ENCODE measurements at places on chromosomes 13 and 19.

- DNase-seq = no peak
Measured at GRCh38 chr13:108575430-108575829, 54.0 kb upstream of the MYO16 start.

DNA sequence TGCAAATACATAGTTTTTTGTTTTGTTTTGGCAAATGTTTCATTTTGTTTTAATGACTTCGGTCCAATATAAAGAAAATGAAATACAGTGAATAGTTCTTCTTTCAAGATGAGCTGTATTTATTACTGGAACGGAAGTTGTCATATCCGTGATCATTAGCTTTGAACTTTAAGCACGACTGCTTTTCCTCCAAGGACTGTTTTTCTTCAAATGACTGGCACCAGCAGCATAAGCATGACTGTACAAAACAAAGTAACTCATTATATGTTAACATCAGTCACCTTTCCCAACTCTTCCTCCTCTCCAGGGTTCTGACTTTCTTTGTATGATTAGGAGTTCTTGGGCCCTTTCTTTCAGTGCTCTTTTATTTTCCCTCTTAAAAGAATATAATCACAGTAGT lies 20.5 kb downstream of the EDNRB start:
- DNase-seq = no peak

GRCh38 chr13:110664041-110664440 lies 41.9 kb downstream of the CARS2 start:
- DNase-seq = no peak

DNA sequence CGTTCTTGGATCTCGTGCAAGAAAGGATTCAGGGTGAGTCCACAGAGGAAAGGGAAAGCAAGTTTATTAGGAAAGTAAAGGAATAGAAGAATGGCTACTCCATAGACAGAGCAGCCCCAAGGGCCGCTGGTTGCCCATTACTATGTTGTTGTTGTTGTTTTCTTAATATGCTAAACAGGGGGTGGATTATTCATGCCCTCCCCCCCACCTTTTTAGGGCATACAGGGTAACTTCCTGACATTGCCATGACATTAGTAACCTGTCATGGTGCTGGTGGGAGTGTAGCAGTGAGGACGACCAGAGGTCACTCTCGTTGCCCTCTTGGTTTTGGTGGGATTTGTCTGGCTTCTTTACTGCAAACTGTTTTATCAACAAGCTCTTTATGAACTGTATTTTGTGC lies 29.1 kb upstream of the PCDH9 start:
- no peak for DNase-seq

DNA sequence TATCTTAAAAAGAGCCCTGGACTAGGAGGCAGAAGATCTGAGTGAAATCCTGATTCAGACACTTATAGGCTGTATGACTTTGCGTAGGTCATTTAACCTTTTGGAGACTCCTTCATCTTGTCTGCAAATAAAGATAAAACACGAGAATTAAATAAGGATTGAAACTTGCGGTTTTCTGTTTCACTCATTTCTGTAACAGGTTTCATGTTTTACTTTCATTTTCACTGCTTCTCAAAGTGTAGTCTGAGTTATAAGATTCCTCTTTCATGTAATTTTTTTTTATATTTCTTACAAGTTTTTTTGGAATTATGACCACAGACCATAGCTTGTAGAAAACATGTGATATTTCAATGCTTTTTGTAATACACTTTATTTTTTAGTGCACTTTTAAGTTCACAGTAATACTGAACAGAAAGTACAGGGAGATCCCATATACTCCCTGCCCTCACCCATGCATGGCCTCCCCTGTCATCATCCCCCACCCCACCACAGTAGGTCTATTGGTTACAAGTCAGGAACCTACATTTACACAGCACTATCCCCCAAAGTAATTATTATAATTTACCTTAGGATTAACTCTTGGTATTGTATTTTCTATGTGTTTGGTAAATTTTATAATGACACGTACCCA lies 174.6 kb downstream of the ITGBL1 start:
- DNase-seq = no peak

GRCh38 chr13:44157606-44158005 lies 216.0 kb upstream of the SERP2 start:
- no peak for DNase-seq

- DNase-seq = no peak
Measured at GRCh38 chr19:28394725-28395124, 818.2 kb downstream of the UQCRFS1 start.

GRCh38 chr13:99075268-99076191 lies 97.7 kb upstream of the DOCK9 start:
- DNase-seq = no peak

GRCh38 chr13:40251343-40252032 lies 415.0 kb downstream of the FOXO1 start:
- no peak for DNase-seq

DNA sequence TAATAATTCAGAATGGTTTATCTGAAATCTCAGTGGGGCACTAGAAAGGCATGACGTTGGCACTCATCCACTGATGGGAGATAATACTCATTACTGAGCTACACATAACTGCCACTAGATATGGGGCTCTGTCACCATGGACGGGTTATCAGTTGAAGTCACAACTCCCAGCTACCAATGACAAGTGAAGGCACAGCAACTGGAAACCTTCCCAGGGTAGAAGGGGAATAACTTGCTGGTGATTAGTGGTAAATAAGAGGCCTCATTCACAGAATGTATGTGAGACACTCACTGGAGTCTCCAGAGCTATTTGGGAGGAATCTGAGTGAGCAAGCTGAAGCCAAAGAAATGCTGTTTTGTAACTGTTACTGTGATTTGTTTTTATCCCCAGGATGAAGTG lies 249.6 kb downstream of the ENOX1 start:
- DNase-seq = no peak

DNA sequence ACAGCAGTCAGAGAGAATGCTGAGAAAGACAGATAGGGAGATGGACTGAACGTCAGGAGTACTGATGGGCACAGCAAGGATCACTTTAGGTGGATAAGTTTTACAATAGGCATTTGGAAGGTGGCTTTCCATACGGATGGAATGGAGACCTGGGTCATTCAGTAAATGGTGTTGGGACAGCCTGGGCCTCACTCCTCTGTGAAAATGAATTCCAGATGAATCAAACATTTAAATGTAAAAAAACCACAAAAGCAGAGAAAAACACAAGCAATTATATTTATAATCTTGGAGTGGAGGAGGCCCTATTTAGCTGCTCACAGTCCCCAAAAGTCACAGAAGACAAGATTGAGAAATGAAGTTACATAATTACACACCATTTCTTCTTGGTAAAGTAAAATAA lies 4.7 kb downstream of the IL17D start:
- DNase-seq = no peak

DNA sequence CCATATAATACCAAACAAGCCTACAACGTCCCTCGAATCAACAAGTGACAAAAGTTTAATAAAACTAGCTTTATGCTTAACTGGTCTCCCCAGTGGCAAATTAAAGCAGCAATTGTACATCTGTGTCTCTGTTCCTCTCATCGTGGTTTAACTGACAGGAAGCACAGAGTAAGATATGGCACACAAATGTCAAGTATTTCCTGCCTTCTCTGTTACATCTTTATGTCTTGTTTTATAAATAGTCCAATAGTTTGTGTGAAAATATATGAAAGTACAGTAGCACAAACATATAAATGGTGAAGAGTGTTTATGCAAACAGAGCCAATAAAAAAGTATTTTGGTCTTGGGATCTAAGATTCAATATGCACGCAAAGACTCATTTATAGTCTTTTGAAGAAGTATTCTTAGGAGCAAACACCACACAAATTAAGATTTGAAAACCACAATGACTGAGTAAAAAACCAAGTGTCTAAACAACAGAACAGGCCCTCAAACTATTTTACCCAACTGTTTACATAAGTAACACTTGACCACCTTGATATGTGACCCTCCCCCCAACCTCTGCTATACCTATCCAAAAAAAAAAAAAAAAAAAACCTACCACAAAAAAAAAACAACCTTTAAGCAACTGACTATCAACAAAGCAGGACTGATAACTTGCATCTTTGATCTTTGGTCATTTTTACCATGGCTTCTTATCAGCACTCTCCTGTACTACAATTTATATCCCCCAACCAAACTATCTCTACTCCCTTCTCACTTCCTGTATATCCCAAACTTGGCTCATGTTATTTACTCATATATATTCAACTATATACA lies 14.0 kb downstream of the ELF1 start:
- no peak for DNase-seq

- DNase-seq = no peak
Measured at GRCh38 chr13:102226591-102226990, 175.3 kb downstream of the FGF14 start.

DNA sequence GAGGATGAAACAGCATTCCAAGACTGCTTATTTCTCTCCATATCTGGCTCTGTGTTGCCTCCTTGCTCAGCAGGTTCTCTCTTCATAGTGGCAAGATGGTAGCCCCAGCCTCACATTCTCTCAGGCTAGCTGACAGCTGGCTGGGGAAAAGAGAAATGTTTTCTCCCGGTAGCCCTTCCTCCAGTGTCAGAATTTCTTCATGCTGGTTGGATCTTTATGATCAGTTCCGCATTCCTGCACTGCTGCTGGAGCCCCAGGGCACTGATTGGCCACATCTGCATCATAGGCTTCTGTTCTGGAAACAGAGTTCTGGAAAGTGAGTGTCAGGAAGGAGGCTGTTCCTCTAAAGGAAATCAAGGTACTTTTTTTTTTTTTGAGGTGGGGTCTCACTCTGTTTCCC lies 24.6 kb downstream of the POP4 start:
- DNase-seq = no peak

GRCh38 chr19:57599377-57599760 lies 316 bp upstream of the ZNF530 start:
- no peak for DNase-seq

DNA sequence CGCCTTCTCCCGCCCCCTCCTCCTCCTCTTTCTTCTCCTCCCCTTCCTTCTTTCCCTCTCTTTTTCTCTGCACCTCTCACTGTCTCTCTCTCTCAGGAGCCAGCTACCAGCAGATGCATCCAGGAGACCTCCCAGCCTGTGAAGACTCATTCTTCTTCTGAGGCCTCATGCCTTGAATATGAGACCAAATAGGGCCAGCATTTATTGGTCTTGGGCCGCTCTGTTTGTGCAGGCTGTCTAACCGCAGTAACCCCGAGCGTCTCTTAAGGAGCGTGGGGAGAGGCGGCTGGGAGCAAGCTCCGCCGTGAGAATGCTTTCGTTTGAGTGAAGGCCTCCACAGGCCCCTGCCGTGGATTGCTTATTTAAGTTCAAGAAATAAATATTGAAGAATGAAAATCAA lies 167.0 kb downstream of the NUFIP1 start:
- DNase-seq = no peak

GRCh38 chr19:23346696-23347095 lies 48.6 kb downstream of the ZNF91 start:
- DNase-seq = no peak

DNA sequence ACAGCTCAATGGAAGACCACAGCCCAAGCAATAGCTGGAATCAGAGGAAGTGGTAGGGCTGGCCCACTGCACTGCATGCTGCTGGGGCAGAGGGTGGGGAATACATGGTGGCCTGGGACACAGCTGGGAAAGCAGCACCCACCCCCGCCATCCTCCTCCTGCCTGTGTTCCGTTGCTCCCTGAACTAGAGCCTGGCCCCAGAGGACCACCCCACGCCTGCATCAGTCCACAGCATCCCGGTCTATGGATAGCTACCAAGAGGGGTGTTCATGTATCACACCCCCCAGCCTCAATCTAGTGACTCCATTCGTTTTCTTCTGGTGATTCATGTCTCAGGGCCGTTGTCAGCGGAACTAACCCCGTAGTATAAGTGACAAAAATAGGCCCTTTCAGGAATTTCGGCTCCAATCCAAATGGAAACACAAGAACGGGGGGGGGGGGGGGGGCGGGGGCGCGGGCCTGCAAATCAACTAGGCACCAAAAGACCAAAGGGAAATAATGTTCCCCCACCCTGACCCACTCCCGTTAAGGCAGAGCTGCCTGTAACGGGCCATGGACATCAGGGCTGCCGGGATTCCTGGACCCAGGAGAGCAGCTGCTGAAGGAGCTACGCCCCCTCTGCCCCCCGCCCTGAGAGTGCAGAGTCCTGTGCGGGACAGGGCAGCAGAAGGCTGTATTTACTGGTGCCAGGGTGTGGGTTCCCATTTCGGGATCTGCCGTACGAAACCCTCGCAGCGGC lies 18.9 kb upstream of the EPHX3 start:
- DNase-seq = no peak

- DNase-seq = no peak
Measured at GRCh38 chr19:38836983-38837626, 5.5 kb upstream of the ECH1 start.

GRCh38 chr13:49958321-49958720 lies 22.2 kb upstream of the SPRYD7 start:
- DNase-seq = no peak

- no peak for DNase-seq
Measured at GRCh38 chr19:39299404-39299803, 3.2 kb downstream of the IFNL1 start.

DNA sequence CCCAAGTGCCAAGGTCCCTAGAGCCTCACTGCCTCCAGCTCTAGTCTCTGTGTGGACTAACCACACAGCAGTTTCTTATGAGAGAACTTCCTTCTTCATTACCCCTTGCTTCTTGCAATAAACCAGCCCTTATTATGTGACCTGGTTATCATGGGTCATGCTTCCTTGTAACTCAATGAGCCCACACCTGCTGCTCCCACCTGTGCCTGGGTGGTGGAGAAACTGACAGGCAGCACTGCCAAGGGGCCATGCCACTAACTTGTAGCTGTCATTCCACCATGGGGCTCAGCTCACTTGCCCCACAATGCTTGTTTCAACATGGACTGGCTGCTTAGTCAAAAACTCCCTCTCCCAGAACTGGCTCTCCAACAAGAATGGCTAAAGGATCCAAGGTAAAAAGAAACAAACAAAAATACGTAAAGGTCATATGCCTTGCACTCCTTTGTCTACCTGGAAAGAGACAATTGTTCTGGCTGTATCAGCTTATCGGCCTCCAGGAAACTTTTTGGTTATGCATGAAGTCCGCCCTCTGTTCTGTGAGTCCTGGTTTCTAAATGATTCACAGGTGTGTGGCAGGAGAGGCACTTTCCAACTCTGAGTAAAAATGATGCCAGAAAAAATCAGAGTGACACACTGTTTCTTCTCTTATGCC lies 446.4 kb downstream of the COG6 start:
- DNase-seq = no peak

GRCh38 chr19:3785451-3785937 lies 687 bp downstream of the MATK start:
- no peak for DNase-seq

GRCh38 chr13:36915106-36915505 lies 4.9 kb downstream of the SMAD9 start:
- no peak for DNase-seq

DNA sequence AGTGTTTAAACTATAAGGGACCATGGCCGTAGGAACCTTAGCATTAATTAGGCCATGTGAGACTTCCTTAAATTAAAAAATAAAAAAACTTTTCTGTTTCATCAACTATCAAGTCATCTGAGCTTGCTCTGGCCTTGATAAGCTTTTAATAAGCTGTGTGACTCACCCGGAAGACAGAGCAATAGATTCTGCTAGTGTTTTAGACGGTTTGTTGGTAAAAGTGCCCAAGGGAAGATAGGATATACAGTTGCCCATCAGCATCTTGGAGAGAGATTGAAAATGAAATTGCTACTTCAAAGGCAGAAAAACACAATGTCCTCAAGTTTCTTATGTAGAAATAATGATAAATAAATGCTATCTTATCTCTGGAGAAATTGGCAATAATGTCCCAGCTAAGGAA lies 31.2 kb upstream of the RCBTB2 start:
- DNase-seq = no peak

- no peak for DNase-seq
Measured at GRCh38 chr13:104310861-104311260, 1244.6 kb upstream of the SLC10A2 start.

Measured in effector CD4-positive, alpha-beta T cell (primary cell).